ENCODE measurements at places on chromosomes 2 and 18. TPM values are rescaled to one million over a fixed set of nuclear protein-coding genes. Genes with fewer than 3 reads are reported as not detected.
A peak's percentile ranks its signal among the peaks of the same experiment; 100 is the strongest.

LAMA1 gene
- total RNA-seq, result 131 TPM

- peak; percentile 78 for DNase-seq
Observed at GRCh38 chr2:69013142-69013839, at the start of gene ANTXR1. Gene ANTXR1 (plus strand): TSS chr2:69013179. CDS start chr2:69013500, 321 bp downstream.

GRCh38 chr2:169129703-169130243 is 60.4 kb downstream of the DHRS9 start:
- DNase-seq, result no peak

DNA sequence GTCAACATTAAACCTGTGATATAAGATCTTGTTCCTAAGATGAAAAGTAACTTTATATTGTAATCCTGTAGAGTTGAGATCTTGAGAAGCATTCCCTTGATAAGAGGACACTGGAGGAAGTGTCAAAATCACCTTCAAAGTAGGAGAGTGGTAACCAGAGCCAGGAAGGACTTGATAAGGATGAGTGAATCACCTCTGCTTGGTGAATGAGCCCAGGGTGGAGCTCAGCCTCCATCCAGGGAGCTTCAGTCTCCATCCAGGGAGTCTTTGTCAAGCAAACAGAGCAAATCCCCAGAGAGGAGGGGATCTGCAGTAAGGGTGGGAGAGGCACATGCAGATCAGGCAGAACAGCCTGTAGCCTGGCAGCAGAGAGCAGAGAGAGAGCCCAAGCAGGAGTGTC is 167.1 kb upstream of the SIX2 start:
- no peak for DNase-seq

DNA sequence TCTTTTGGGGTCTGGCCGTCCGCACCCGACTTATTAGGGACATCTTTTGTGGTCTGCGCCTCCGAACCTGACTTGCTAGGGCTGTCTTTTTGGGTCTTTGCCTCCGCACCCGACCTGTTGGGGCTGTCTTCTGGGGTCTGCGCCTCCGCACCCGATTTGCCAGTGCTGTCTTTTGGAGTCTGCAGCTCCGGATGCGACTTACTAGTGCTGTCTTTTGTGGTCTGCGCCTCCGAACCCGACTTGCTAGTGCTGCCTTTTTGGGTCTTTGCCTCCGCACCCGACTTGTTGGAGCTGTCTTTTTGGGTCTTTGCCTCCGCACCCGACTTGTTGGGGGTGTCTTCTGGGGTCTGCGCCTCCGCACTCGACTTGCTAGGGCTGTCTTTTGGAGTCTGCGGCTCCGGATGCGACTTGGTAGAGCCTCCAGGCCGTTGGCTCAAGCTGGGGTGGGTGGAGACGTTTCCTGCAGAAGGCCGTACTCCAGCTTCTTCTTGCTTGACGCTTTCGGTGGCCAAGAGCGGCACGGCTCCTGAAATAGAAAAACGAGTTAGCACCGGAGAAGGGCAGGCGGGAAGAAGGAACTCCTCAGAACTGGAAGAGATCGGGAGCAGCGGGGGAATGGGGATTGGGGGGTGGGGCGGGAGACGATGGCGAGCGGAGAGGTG is 498 bp downstream of the TGOLN2 start:
- no peak for DNase-seq

DNA sequence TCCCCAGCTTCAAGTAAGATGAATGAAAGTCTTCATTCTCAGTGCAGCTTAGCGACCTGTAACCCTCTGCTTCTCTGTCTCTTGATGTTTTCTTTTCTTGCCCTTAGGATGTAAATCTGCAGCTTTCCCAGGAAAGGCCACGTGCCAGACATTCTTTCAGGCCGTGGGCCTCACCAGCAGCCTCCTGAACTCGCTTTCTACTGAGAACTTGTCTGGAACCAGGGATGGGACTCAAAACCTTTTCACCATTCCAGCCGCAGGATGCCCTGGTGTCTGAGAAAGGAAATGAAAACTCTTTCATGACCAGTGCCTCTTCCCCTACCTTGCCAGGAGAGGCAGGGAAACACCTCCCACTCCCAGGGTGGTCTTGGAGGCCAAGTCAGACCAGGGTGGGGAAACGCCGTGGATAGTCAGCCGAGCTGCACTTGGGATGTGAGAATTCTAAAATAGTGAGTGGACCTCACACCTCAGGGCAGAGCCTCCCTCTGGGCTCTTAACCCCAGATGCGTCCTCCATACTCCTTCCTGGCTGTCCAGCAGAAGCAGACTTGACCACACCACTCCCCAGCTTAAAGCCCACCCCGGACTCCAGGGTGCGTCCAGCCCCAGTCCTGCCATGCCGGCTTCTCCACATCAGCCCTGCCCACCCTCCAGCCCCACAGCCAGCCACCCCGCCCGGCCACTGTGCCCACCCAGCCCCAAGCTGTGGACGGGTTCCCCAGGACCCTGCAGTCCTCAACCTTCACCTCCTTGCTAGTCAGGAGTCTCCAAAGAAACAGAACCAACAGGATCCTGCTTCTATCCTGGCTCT is 115.5 kb downstream of the TWIST2 start:
- DNase-seq, result no peak

GRCh38 chr2:126863336-126864015 is 35.2 kb upstream of the TEX51 start:
- no peak for DNase-seq
